Left renal pelvis (tissue), 4 donors: ENCODE measurements at places on chromosomes 2 and 18. TPM values are rescaled to one million over a fixed set of nuclear protein-coding genes. Genes with fewer than 3 reads are reported as not detected.

GRCh38 chr2:71801969-71802368, 345.7 kb downstream of the CYP26B1 start:
- DNase-seq, result no peak

Gene INHA
- polyA plus RNA-seq, result 1.9 TPM

Gene CD302
- polyA plus RNA-seq, result 13.7 TPM

Gene MAL
- polyA plus RNA-seq, result 361 TPM

Gene HOXD13
- polyA plus RNA-seq, result 0.24 TPM

Gene FBXO15
- polyA plus RNA-seq, result 4.7 TPM

DNA sequence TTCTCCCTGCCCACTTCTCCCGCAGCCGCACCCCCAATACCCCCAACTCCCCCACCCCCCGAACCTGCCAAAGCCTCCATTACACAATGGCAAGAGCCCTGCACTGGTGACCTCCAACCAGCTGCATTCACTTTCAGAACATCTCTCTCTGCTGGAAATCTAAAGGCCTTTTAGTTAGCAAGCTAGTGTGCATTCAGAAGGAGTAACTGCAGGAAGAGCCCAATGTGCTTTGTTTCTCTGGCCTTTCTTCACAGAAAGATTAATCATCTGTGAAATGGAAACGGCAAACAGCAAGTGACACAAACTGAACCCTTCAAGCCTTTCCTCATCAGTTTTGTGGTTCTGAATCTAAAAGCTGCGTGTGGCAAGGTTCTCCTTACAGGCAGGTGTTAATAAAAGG, 124.2 kb downstream of the OLA1 start:
- DNase-seq, result no peak

DNA sequence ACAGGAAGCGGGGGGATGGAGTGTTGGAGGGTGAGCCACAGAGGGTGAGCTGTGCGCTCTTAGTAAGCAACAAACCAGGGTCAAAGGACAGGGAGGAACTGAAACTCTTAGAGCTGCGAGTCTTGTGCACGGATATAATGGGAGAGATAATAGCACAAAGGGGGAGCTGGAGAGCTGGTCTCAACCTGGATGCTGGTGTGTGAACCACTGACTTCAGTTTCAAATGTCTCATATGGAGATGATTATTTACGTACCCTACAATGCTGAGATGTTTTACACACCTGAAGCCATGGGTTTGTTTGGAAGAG, 35.9 kb downstream of the PTGR3 start:
- DNase-seq, result no peak

- DNase-seq, result no peak
Measured at GRCh38 chr2:88091943-88092342, 24.3 kb downstream of the SMYD1 start.

DNA sequence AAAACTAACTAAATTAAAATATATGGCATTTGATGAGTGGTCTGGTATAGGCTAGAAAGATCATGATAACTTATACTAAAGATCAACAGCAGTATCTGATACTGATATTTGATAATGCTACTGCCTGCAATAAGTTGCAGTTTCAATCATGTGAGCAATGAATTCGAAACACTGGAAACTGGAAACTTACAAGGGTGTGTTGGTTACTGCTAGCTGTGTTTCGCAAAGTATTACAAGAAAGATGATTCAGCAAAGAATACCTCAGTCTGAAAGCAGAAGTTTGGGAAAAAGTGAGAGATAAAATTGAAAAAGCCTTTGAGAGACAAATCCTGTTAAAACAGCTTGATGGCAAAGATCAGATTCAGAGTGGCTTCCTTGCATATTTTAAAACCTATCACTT, 294.5 kb downstream of the CCDC178 start:
- DNase-seq, result no peak

Gene ARHGAP25
- 7.7 TPM for polyA plus RNA-seq

Gene OTX1
- not detected for polyA plus RNA-seq

DNA sequence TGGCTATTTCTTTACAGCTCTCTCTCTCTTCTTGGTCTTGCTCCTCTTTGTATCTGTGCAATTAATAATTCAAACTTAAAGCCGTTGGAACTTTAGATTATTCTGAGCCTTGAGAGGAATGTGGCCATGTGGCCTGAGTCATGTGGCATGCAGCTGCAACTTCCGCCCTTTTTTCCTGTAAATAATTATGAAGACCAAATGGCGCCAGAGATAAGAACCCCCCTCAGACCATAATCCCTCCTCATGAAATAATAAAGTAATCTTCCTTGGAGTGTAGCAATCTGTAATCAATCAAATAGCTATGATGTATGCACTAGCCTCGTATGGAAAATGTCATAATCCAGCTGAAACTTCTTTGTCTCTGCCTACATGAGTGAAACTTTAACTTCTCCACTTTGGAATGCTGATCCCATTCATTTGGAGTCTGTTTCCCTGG, 13.5 kb upstream of the TWSG1 start:
- peak; percentile 37 for DNase-seq

Gene CIB4
- polyA plus RNA-seq, result not detected
